Muscle of leg (tissue), 16 donors: ENCODE measurements at places on chromosomes 4 and X.
A peak's percentile ranks its signal among the peaks of the same experiment; 100 is the strongest.

DNA sequence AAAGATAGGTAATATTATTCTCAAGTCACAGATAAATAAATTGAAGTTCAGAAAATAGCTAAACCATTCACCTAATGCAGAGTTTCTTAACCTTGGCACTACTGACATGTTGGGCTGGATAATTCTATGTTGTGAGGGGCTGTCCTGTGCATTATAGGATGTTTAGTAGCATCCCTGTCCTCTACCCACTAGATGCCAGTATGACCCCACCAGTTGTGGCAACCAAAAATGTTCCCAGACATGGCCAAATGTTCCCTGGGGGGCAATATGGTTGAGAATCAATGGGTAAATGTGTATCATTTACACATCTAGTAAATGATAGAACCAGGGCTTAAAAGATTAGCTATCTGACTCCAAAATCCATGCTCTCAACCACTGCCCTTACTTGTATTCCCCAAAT lies 140.9 kb downstream of the COL4A6 start:
- no peak for DNase-seq

- DNase-seq: no peak
These were observed 74.6 kb downstream of the SHROOM2 start for GRCh38 chrX:9860826-9861225.

DNA sequence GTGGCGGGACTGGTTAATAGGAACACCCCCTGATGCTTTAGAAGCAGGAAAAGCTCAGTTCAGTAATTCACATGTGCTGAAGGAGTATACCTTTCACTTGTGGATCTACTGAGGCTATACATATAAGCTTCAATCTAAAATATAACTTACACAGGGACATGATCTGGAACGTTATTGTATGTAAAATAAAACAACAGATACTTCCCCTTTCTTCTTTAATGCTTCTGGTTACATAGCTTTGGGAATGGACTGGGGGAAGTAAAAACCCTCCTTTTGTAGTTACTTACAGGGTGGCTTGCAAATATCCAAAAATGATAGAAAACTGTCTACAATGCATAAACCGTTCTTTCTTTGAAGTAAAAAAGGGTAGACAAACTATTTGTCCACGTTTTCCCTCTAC lies 1.9 kb downstream of the FGG start:
- DNase-seq: no peak

DNA sequence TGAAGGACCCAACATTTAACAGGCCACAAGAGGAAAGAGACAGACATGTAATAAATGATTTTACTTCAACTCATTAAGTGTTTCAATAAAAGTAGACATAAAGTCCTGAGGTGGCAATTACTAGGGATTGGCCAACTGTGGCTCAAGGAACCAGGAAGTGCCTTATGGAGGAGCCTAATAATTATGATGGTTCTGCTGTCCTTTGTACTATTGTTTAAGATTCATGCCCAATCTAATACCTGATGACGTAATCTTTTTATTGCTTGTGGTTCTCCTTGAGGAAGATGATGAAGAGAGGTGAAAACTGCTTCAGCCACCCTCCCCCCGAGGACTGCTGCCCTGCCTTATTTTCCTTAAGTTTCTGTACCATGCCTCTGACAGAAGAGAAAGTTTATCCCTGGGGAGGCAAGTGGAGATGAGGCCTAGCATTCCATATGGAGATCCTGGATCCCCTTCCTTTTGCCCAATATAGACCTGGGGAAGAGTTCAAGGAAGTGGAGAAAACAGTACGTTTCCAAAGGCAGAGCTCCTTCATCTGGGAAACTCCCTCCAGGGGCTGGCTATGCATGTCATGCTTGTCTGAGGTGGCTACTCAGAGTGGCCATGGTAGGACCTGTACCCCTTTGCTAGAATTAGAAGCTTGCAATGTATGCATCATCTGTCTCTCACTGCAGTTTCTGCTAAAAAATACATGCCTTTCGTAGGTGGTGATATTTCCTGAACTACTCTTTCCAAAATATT lies 56.8 kb upstream of the FAT1 start:
- DNase-seq: no peak

DNA sequence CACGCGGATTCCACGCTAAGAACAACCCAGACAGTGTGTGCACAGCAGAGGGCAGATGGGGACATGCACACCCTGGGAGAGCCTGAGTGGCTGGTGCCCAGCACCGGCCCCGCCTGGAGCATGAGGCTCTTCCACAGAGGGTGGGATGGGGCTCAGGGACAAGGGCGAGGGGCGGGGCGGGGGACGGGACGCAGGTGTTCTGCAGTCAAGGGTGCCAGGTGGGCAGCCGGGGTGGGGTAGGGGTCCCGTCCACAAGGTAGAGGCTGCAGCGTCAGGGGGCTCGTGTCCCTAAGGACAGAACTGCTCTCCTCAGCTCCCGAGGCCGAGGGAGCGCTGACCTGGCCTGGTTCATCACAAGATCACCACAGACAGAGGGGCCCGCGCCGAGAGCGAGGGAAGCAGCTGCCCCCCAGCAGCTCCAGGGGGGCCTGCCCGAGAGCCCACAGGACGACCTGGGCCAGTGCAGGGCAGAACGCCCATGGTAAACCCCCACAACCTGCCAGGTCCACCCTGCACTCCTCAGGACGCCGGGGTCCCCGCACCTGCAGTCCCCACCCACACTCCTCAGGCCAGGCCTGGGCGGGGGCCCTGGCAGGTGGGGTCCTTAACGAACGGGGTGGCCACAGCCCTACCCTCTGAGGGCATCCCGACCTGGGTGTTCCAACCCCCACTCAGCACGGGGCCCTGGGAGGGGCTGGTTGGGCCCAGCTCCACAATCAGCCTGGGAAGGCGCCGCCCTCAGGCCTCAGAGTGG lies 26.7 kb downstream of the CTBP1 start:
- DNase-seq: no peak

DNA sequence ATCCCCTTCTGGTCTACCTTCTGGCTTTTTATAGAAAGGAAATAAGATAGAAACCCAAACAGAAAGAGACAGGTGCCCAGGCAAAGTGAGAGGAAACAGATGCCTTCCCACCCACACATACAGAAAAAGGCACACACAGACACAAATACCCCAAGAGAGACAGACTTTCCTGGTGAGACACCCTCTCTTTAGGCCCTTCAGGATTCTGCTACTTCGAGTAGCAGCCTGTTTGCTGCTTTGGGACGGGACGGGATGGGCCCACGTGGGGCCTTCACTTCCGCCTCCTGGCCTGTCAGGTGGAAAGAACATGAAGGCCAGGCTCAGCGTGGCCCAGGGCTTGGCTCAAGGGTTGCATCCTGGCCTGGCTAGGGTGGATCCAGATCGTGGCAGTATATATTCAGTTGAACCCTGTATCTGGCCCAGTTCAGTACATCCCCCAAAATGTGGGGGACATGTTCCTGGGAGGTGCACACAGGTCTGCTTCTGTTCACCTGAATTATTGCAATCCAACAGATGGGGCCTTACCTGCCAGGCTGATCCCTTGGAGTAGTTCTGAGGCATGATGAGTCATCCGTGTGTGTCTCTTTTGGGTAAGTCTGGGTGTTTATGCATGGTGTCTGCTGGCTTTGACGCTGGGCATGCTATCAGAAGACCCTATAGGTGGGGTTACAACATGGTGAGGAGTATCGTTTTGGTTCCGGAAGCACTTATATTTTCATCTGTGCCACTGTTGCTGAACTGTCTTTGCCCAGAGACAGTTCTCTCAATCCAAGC lies 2.4 kb downstream of the ZNF275 start:
- no peak for DNase-seq

- DNase-seq: no peak
These were observed 174.2 kb downstream of the MAPK10 start for GRCh38 chr4:86185659-86186058.

DNA sequence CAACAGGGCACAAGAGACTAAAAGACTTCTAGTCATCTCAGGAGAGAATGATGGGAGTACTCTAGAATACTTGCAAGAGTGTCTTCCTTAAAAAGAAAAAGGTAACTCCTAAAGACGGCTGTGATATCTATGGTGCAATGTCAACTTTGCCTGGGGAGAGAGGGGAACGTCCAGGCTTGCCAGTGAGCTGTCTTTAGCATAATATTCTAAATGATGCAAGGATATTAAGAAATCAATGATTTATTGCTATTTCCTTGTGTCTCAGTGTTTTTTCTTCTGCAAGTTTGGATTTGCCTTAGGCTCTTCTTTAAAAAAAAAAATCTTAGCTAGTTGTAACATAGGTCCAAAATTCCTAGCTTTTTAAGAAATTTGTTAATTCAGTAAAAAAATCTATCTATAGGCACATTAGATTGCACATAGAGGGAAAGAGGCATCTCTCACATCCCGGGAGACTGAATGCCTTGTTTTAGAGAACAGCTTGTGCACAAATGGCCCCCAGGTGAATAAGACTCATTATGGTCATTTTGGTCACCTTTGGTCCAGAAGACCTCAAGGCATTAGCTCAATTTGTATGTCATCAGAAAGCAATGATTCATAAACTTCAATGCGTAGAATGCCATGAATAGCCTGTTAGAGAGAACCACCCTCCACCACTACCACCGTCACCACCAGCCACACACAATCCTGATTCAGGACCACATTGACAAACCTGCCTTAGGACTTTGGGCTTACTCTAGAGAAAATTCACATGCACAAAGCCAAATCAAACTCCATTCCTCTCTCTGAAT lies 104.1 kb downstream of the PALLD start:
- no peak for DNase-seq

- DNase-seq: peak; percentile 59
These were observed 11.6 kb downstream of the ARHGAP24 start for GRCh38 chr4:85486425-85487086.

GRCh38 chrX:95884186-95884585 lies 800.5 kb upstream of the DIAPH2 start:
- DNase-seq: peak; percentile 53

DNA sequence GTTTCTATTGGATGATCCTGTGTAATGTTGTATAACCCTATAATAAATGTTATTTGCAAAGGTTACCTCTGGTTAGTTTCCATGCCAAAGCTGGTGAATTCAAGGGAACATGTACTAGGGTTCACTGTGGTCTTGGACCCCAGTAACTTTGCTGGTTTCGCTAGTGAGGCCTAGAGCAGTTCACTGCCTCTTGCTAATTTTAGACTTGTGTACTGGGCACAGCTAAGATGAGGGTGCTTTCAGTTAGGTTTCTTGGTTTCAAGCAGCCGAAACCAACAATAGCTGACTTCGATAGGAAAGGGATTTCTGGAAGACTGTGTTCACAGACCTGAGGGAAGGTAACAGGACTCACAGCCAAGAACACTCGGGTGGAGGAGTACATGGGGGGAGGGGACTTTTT lies 215.5 kb upstream of the BCOR start:
- no peak for DNase-seq

DNA sequence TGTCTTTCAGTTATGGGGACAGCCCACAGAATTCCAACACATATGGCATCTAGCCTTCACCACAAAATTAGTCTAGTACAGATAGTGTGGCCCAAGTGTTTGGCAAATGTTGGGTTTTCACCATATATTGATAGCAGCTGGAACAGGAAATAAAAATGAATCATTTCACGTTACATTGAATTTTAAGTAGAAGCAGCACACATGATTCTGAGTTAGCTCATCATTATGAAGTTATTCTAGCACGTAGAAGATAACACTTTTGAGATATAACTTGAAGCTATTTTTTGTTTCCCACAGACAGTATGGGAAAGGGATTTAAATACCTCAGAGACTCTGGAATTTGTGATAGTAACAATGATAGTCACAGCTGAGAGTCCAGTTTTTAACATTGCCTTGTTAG lies 118.7 kb downstream of the FAT4 start:
- no peak for DNase-seq

DNA sequence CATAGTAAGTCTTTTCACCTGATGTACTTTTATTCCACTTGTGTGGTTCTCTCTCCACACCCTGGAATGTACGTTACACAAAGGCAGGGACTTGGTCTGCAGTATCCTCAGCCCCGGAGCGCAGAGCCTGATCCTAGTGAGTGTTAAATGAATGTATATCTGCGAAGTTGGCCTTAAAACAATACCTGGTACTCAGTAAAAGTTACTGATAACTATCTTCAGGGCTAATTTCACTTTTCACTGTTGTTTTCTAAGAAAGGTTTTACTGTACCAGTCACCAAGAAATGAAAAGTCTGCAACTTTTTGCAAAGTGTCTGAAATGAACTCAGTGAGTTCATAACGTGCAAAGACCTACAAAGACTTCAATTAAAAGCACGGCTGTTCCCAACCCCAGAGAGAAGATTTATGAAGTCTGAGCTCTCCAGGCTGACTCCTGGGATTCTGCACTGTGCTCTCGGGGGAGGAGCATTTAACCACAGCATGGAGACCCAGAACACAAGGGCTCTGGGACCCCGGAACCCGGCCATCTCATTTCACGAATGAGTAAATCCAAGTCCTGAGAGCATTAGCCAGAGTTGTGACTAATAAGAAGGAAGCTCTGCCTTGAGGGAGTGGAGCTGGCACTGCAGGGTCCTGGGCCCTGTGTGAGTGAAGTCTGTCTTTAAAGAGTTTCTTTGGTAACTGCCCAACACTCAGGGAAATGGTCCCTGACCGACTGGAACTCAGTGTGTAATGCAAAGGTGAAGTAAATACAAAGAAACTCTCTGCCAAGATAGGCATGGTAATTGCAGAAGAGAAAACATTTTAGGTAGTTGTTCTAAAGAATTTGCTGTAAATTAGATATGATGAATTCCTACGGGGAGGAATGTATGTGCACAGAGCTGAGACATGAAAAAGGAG lies 165.8 kb downstream of the NSUN7 start:
- no peak for DNase-seq

DNA sequence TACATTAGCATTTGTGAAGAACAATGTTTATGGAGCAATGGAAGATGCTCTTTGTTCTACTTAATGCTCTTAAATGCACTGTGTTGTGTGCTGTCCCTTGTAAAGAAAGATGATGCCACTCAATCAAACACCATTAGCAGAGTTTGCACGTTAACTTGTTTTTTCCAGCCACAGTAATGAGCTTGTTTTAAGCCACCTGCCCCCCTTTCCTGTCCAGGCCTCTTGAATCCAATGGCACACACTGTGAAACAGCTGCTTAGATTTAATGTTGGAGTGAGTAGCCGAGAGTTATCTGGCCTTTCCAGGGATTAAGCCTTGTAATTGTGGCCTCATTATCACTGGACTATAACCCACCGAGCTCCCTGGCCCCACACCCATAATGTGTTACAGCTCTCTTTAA lies 86.0 kb downstream of the PAK3 start:
- DNase-seq: peak; percentile 81

DNA sequence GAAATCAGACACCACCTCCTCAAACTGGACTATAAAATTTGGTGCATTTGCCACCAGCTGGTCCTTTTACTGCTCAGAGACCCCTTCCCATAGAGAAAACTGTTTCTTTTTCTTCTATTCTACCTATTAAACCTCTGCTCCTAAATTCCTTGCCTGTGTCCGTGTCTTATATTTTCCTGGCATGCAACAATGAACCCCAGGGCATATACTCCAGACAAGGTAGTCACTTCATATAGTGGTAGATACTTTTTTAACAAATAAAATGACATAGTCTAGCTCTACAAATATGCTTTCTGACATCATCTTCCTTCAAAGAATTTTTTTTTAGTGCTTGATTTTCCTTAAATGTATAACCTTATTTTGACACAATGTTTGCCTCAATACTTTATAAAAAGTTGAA lies 1402.9 kb upstream of the PABPC4L start:
- no peak for DNase-seq
